ENCODE measurements at places on chromosomes 7 and 10. TPM values are rescaled to one million over a fixed set of nuclear protein-coding genes. Genes with fewer than 3 reads are reported as not detected.

DNA sequence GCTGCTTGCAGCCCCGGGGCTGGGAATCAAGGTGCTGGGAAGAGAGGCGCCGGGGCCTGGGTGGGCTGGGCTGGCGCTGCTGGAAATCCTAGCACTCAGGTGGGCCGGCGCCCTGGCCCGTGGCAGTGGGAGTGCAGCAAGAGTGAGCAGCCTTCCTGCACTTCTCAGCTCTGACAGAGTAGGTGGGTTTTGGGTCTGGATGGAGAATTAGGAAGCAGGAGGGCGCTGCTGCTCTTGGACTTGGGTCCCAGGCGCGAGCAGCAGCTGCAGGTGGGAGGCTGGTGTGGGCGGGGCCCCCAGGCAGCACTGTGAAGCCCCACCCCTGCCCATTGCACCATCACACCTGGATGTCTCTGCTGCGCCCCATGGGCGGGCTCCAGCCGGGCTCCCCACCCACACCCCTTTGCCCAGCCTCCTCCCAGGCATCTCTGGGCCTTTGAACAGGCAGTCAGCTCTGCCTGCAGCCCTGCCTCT, 6.0 kb downstream of the BRI3 start:
- no peak overlapping the region for H3K4me3 ChIP-seq
- no peak overlapping the region for H3K27ac ChIP-seq
- H3K36me3 ChIP-seq: peaks cover 8% of the 10 kb centered on the region
- DNase-seq: no peak

DNA sequence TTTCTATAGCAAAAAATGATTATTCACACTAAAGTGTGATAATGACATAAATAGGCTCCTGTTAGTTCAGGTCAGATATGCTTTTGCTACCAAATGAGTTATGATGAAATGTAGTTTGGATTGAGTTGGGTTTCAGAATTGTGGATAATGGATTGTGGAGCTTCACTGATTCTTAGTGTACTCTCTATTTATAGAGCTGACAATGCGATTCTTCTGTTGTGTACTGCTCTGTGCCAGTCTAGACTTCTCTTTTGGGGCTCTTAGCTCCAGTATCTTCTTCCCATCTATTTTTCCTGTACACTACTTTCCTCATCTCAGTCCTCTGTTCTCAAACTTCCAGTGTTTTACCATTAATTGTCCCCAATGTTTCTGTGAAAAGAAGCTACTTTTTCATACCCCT, 7.5 kb downstream of the STMP1 start:
- no peak for DNase-seq
- H3K4me1 ChIP-seq: peaks cover 43% of the 10 kb centered on the region
- peaks cover 20% of the 10 kb centered on the region for H3K36me3 ChIP-seq
- no peak overlapping the region for H3K27ac ChIP-seq
- H3K27me3 ChIP-seq: no peaks in the 10 kb centered on the region
- no peak overlapping the region for H3K4me3 ChIP-seq

The WEE2 gene
- total RNA-seq: not detected

The ANKRD61 gene
- total RNA-seq: not detected
